ENCODE measurements at places on chromosomes 16 and 17. TPM values are rescaled to one million over a fixed set of nuclear protein-coding genes. Genes with fewer than 3 reads are reported as not detected.

The TP53TG3 gene
- total RNA-seq, result 0.66 TPM

The FAM171A2 gene
- total RNA-seq, result 2.5 TPM

The LGALS9B gene
- not detected for total RNA-seq

The TBX6 gene
- total RNA-seq, result 0.31 TPM

The MT1F gene
- 29.3 TPM for total RNA-seq

The CCL4L2 gene
- not detected for total RNA-seq

The RGS11 gene
- total RNA-seq, result 3.4 TPM

The TMC6 gene
- total RNA-seq, result 14.3 TPM

The OR2C1 gene
- total RNA-seq, result not detected

The TPSAB1 gene
- total RNA-seq, result not detected

The LRRC75A gene
- total RNA-seq, result 1.1 TPM

The MAPK8IP3 gene
- total RNA-seq, result 44.9 TPM

The RNF157 gene
- 6.8 TPM for total RNA-seq

The MYH8 gene
- total RNA-seq, result not detected

The HS3ST6 gene
- total RNA-seq, result 1.5 TPM

The CSF3 gene
- total RNA-seq, result 0.97 TPM

The FBXO39 gene
- not detected for total RNA-seq

The CDC42EP4 gene
- total RNA-seq, result 69.1 TPM

The KRT33A gene
- not detected for total RNA-seq

The SDR42E1 gene
- 1.9 TPM for total RNA-seq

The PIPOX gene
- 0.26 TPM for total RNA-seq

The PITPNM3 gene
- 2.2 TPM for total RNA-seq

The TNS4 gene
- total RNA-seq, result 254 TPM

The C1QTNF8 gene
- total RNA-seq, result not detected
